ENCODE measurements at places on chromosomes 11 and 22. TPM values are rescaled to one million over a fixed set of nuclear protein-coding genes. Genes with fewer than 3 reads are reported as not detected.
A peak's percentile ranks its signal among the peaks of the same experiment; 100 is the strongest.

- no peak for DNase-seq
Measured at GRCh38 chr22:24418786-24419474, 8.5 kb upstream of the ADORA2A start.

DNA sequence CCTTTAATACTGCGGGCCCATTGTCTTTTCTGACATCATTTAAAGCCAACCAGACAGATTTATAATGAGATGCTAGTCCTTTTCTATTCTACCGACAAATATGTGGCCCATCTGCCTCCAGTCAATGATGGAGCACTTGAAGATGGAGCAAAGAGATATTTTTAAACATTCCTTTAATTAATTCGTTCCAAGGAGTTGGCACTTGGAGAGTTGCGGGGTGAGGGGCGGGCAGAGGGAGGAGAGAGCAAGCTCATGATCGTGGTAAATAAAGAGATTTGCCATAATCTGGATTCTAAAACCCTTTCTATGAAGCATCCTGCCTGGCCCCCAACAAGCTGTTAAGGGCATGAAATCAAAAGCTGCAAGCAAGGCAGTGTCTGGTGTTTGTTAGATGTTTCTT lies 5.0 kb downstream of the SLC1A2 start:
- DNase-seq, result no peak

DNA sequence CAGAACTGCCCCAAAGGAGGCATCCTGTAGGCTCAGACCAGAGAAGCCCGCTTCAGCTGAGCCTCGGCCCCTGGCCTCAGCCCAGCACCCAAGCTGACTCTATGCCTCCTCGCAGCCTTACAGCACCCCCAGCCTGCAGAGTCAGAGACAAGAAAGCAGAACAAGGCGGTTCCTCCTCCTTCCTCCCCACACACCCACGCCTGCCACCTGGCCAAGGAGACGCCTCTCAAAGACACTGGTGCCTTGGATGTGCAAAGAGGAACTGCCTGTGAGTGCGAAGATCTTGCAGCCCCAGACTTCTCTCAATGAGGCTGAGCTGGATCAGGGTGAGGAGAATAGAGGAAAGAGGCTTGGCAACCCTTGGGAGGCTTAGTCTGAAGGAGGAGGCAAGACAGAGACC lies 60.2 kb downstream of the PDE2A start:
- no peak for DNase-seq

GRCh38 chr11:10309163-10310093 lies 4.6 kb downstream of the ADM start:
- peak; percentile 54 for DNase-seq

DNA sequence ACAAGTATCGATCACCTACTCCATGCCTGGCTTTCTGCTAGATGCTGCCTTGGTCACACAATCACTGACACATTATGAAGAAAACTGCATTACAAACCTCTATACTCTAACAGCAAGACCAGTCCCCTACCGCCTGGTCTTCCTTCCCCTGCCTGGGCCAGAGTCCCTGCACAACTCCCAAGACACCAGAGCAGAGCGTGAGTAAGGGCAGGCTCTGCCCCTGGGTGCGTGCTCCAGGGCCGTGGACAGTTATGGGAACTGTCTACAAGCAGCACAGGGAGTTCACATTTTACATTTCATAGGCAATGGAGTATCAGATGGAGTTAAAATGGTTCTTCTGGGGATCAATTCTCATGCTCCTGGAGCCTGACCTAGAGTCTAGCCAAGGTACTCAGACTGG lies 6.5 kb downstream of the FZD4 start:
- DNase-seq, result no peak

GTSE1 gene
- 12.1 TPM for polyA plus RNA-seq

- no peak for DNase-seq
Measured at GRCh38 chr11:62012832-62013461, 45.5 kb upstream of the FTH1 start.

UCP3 gene
- polyA plus RNA-seq, result 3.5 TPM

OR4C16 gene
- not detected for polyA plus RNA-seq

APOL6 gene
- polyA plus RNA-seq, result 1.9 TPM

DNA sequence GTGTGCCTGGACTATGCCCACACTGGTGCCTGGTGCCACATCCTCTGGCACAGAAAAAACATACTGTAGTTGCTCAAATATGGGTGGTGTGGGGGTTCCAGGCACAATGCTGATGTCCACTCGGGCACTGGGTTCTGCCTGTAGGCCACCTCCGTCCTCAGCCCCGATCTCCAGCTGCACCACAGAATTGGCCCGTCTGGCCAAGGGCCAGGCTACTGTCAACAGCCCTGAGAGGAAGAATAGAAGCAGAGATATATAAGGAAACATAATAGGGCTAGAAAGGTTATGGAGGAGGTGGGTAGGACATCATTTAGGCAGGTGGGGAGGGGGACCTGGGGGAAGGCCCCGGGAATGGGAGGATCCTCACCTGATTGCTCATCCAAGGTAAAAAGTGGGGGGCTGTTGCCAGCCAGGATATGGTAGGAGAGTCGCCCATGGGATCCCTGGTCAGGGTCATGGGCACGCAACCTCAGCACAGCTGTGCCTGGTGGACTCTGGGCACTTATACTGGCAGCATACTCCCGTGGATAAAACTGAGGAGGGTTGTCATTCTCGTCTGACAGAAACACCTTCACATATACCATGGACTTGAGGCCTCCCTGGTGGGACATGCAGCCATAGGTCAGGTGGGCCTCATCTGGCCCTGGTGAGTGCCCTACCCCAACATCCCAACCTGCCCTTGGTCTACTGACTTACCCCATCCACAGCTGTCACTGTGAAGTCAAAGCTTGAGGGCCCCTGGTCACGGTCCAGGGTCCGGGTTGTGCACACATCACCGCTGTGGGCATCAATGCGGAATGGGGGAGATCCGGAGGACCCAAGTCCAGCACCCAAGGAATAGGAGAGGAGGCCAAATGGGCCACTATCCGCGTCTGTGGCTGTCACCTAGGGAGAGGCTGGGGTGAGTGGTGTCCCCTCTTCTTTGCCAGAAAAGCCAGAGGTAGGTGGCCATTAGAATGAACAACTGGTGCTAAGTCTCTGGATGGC lies 14.5 kb upstream of the TPP1 start:
- no peak for DNase-seq

- DNase-seq, result no peak
Measured at GRCh38 chr22:50282361-50283155, 12.4 kb upstream of the MAPK11 start.

- DNase-seq, result no peak
Measured at GRCh38 chr11:128570632-128571031, 16.7 kb downstream of the ETS1 start.

GRCh38 chr22:46931881-46932280 lies 169.4 kb downstream of the TBC1D22A start:
- DNase-seq, result no peak

DNA sequence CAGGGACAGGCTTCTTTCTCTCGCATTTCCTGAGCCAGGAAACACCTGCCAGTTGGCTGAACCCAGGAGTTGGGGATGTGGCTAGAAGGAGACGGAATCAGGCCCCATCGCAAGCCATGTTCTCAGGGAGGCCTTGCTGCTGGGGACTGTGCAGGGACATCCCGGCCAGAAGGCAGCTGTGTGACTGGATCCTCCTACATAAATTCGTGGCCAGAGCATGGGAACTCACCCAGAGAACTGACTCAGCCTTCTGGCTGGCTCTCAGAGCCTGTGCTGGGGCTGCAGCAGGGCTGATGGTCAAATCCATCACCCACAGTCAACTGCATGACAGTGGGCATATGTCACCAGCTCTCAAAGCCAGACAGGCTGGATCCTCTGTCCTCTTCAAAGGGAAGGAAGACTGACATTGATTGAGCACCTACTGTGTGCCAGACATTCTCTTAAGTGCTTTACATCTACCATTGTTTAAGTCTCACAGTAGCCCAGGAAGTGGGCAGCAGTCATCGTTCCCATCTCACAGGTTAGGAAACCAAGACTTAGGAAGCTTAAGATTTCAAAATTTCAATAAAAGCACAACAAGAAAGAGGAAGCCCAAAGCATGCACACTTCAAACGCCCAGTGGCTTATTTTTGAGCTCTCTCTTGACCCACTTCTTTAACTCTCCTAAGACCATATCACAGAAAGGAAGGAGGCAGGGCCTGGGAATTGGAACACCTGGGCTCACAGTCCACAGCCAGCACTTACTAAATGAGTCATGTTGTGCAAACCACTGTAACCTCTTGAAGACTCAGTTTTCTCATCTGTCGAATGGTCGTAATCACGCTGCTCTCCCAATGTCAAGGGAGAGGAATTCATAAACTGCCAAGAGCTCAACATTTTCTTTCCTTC lies 30.9 kb upstream of the CACNG2 start:
- peak; percentile 83 for DNase-seq

- no peak for DNase-seq
Measured at GRCh38 chr11:126152586-126152985, 58.9 kb downstream of the RPUSD4 start.

DNA sequence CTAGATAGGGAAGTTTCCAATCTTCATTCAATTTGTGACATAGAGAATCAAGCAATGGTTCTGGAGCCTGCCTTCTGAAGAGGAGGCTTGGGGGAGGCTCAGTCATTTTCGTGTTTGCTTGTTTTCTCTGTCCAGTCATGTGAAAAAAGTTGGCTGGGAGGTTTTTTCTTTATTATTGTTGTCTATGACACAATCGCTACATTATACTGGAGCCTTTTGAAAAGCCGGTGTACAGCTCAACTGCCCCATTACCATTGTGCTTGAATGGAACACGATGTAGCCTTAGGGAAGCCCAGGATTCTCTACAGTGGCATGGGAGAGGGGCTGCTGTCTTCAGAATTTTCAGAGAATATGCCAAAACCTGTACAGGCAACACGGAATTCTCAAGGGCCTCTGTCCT lies 57.9 kb upstream of the NCAM1 start:
- DNase-seq, result no peak

LIN7C gene
- 12.9 TPM for polyA plus RNA-seq

DNA sequence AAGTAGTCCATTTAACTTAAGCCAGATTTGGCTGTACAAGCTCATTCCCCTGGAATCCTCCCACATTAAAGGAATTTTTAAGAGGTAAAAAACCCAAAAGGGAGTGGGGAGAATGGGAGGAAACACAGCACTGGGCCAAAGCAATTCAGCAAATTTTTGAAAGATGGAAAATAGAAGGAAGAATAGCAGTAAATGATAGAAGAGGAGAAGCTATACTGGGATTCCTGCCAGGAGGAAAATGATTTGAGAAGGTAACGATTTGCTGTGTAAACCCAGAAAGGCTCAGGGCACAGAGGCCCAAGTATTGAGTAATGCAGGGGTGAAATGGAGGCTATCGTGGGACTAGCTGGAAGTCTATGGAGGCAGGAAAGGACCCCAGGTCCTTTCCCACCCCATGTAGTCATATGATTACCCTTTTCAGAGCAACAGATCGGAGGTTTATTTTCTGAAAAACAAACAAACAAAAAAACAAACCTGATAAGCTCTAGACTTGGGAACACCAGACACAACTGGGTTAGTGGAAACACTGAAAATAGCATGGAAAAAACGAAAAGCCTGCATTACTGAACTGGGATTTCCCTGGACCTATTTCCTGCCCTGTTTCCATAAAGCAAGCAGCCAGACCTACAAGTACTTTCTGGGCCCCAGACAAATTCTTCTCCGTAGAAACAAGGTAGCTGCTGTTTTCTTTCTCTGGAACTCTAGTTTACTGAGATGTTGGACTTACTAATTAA lies 140.0 kb downstream of the SWAP70 start:
- peak; percentile 96 for DNase-seq

GRCh38 chr22:35477911-35478582 lies 62.6 kb upstream of the RASD2 start:
- peak; percentile 89 for DNase-seq

CCDC88B gene
- 5.0 TPM for polyA plus RNA-seq

DNA sequence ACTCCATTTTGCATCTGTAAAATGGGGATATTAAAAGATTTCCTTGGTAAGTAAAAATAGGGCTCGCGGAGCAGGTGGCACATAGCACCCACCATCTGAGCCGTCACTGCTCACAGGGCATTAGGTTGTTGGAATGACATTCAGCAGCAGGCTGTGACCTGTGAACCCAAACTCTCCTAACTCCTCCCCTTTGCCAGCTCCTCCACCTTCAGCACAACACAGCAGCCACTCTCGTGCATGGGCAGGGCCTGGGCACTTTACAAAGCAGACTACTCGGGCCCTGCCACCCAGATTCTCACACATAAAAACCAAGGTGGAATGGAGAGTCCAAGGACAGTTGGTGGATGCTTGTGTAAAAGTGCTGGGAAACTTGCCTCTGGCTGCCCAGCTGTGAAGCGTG lies 77.2 kb downstream of the FLI1 start:
- no peak for DNase-seq

CREBZF gene
- 42.0 TPM for polyA plus RNA-seq

DNA sequence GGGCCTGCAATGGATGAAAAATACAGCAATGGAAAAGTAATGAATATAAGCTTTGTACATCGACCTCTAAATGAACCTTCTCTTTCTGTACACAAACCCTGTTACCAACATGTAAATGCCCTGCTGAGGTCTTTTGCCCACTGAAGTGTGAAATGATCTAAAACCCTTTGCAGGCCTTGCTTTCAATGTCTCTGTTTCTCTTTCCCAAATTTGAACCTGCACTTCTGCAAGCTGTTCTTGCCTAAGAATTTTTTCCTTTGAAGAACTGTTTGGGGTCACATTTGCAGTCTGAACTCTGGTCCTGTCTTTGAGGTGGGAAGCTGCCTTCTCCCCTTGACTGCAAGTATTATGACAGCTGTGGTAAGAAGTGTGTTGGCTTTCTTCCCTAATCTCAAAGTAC lies 1237.1 kb downstream of the FAM181B start:
- DNase-seq, result peak; percentile 5

GRCh38 chr11:46002189-46002588 lies 79.7 kb downstream of the LARGE2 start:
- DNase-seq, result no peak

C22orf31 gene
- polyA plus RNA-seq, result 1.1 TPM

- peak; percentile 98 for DNase-seq
Measured at GRCh38 chr11:11973361-11973800, 35.0 kb downstream of the DKK3 start.

ARHGAP42 gene
- 24.0 TPM for polyA plus RNA-seq

GRCh38 chr22:42922374-42923191 lies 65.5 kb upstream of the ARFGAP3 start:
- no peak for DNase-seq

CHRDL2 gene
- polyA plus RNA-seq, result 2.7 TPM

- no peak for DNase-seq
Measured at GRCh38 chr22:49363526-49364230, 464.0 kb downstream of the BRD1 start.

GRCh38 chr22:19875061-19875530 lies 20.4 kb upstream of the GNB1L start:
- DNase-seq, result peak; percentile 5

DNA sequence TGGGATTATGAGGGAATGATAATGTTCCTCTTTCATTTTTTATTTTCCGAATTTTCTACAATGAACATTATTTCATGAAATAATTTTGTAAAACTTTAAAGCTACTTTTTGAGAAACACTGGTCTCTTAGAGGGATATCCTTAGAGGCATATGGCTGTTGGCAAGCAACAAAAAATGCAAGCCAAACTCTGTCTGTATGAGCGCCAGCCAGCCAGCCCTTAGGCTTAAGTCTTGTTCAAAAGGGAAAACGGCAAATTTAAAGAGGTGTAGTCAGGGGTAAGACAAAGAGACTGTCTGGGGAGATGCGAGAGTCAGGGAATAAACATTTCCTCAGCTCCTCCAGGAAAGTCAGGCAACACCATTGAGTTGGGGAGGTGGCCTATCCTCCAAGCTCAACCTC lies 22.5 kb downstream of the ASCC2 start:
- peak; percentile 51 for DNase-seq

Measured in muscle of leg (tissue), 16 donors.